ENCODE measurements at places on chromosomes 1 and 21. TPM values are rescaled to one million over a fixed set of nuclear protein-coding genes. Genes with fewer than 3 reads are reported as not detected.

- DNase-seq: no peak
These were observed 57.8 kb downstream of the LPAR3 start for GRCh38 chr1:84835169-84835568.

- no peak for DNase-seq
These were observed 22.8 kb upstream of the S100A2 start for GRCh38 chr1:153588482-153588881.

DNA sequence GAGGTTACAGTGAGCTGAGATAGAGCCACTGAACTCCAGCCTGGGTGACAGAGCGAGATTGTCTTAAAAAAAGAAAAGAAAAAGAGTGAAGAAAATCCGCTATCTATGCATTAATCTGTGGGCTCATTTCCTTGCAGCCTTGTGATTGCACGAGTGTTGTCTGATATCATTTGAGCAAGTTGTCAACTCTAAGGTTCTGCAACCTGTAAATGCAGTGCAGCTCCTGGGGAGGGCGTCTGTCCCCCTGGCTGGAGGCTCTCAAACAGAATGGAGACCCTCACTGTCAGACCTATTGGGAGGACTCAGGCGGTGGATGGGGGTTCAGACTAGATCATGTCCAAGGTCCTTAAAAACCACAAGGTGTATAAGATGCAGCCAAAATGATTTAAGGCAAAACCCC, 6.2 kb downstream of the CORT start:
- DNase-seq: no peak

GRCh38 chr1:206020393-206021007, 3.2 kb downstream of the CTSE start:
- DNase-seq: no peak

DNA sequence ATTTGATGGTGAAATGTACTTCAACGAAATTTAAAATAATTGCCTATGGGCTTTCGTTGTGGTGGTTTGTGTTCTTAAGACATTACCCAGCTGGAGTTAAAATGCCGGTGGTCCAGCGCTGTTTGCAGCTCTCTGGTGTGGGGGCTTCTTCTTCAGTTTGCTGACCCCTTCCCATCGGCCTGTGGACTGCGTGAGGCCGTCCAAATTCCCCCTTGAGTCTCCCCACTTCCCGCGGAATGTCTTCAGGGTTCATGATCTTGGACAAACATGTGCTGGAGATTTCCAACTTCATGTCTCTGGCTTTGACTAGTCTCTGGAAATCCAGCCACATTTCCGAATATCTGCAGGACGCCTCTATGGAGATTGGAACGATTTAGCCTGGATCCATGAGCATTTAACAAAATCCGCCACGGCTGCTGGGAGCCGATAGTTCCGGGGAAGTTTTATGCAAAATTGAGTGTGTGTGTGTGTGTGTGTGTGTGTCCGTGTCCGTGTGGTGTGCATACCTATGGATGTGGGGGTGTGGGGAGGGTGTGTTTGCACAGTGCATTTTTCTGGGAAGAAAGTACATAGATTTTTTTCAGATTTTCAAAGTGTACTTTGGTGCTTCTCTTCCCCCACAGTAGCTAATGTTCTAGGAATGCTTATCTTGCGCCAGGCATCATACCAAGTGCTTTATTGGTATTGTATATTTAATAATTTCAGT, 117.2 kb downstream of the PCP4 start:
- DNase-seq: no peak

Gene SERTAD4
- 10.6 TPM for total RNA-seq

Gene CAPN9
- 0.04 TPM for total RNA-seq

Gene SH2D1B
- not detected for total RNA-seq

Gene CRYBG2
- 18.6 TPM for total RNA-seq
